ENCODE measurements at places on chromosomes 3 and 15. TPM values are rescaled to one million over a fixed set of nuclear protein-coding genes. Genes with fewer than 3 reads are reported as not detected.

The GNAT1 gene
- not detected for total RNA-seq

The GOLGA6L7 gene
- not detected for total RNA-seq

The AHSG gene
- total RNA-seq: 0.85 TPM

The IRAK2 gene
- 25.1 TPM for total RNA-seq

The CHRM5 gene
- not detected for total RNA-seq

The DUOXA1 gene
- total RNA-seq: not detected

The LRRC31 gene
- total RNA-seq: not detected

The KLHL6 gene
- 0.03 TPM for total RNA-seq

The RPS27L gene
- total RNA-seq: 61.3 TPM

The RYR3 gene
- not detected for total RNA-seq

The P2RY13 gene
- not detected for total RNA-seq

The C3orf22 gene
- not detected for total RNA-seq

The SEC22C gene
- 45.9 TPM for total RNA-seq

The WDR93 gene
- total RNA-seq: 0.18 TPM

The CFAP92 gene
- total RNA-seq: 0.18 TPM

The TRIP4 gene
- 42.8 TPM for total RNA-seq

The TAGLN3 gene
- total RNA-seq: not detected

The ATP13A5 gene
- total RNA-seq: not detected

The GP5 gene
- total RNA-seq: 0.05 TPM

Measured in Panc1 (cell line).